Fibroblast of lung (primary cell): ENCODE measurements at places on chromosomes 6 and 20. TPM values are rescaled to one million over a fixed set of nuclear protein-coding genes. Genes with fewer than 3 reads are reported as not detected.

CALHM4 gene
- not detected in 2 replicates for total RNA-seq

DNA sequence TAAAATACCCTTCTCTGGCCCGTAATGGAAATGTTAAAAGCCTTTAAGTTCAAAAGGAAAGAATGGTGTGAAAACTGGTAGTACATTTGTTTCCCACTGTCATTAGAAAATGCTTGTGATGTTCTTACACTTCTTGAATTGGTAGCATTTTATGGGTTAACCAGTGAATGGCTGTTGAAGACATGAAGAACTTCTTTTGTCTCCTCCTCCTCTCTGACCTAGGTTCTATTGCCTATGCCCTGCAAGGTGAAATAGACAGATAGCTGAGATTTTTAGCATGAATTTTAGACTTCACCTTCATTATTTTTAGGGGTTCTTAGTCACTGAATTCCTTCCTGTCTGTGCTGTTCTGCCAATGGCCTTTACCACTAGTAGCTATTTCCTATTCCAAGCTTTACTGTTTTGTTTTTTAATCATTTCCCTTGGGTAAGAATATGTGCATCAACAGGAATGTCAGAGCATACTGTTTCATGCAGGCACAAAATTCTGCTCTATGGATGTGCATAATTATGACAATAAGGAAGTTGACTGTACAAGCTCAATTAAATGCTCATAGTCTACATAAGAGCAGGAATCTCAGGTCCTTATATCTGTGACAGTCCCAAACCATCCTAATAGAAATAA, 4.9 kb downstream of the TNFAIP3 start:
- no peak for DNase-seq

LY6G6C gene
- total RNA-seq = not detected in 2 replicates

DNA sequence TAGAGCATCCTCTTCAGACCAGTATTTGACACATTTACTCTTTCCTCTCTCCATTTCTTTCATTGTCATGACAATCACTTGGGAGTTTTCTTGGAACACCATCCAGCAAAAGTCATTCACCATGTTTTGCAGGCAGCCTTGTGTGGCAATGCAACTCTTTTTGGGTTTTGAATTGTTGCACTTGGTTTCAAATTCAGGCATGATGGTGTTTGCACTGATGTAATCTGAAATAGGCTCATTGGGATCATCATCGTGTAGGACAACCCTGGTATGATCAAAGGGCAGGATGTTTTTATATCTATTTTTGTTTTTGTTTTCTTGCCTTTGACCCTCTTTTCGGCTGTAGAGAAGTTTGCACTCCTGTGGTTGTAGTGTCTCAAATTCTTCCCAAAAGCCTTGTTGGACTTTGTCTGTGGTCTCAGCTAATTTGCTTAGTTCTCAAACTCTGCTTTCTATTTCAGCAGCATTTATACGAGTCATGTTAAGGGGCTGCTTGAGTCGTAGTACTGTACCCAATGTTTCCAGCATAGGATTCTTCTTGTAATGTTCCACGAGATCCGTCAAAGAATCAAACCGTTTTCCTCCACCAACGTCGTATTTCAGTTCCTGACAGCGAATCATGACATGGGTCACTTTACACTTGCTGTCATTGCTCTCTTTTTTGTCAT, 160.8 kb upstream of the TNFAIP3 start:
- no peak for DNase-seq

- no peak for DNase-seq
Measured at GRCh38 chr20:32912688-32913087, 54.0 kb downstream of the EFCAB8 start.

CRISP2 gene
- total RNA-seq = not detected in 2 replicates

GRCh38 chr6:133623621-133624020, 265.3 kb upstream of the TCF21 start:
- no peak for DNase-seq
